ENCODE measurements at places on chromosomes 4 and X.

DNA sequence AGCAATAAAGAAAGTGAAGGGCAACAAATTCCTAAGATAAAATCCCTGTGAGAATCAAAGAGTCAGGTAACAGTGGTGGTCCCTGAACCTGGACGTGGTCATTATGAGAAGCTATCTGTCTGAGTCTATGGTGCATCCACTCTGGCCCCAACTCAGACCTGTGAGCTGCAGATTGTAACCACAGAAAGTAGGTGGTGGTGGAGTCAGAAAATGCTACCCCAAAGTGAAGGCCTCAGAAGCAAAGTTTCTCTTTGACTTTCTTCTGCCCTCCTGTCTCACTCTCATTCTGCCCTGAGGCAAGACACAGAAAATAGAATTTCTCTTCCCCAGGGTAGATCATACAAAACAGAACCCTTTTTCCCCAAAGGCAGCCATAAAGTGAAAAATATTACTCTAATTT lies 84.1 kb upstream of the NEIL3 start:
- no peak for DNase-seq

GRCh38 chrX:27391623-27392022 lies 71.5 kb downstream of the PPP4R3C start:
- no peak for DNase-seq

DNA sequence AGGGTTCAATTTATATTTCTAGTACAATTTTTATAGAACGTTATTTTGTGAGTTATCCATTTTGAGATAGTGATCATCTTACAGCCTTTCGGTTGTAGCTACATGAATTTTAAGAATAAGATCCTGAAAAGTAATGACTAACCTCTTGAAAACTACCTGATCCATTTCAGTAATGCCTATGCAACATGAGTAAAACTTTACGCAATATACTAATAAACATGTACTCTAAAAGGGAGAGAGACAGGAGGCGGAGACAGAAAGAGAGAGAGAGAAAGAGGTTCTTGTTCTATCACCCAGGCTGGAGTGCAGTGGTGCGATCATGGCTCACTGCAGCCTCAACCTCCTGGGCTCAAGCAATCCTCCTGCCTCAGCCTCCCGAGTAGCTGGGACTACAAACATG lies 816.1 kb downstream of the CCSER1 start:
- DNase-seq: no peak

- DNase-seq: no peak
Observed at GRCh38 chr4:8331575-8331955, 62.0 kb downstream of the HTRA3 start.

- DNase-seq: no peak
Observed at GRCh38 chrX:102708900-102709299, 3.3 kb upstream of the GPRASP2 start.

DNA sequence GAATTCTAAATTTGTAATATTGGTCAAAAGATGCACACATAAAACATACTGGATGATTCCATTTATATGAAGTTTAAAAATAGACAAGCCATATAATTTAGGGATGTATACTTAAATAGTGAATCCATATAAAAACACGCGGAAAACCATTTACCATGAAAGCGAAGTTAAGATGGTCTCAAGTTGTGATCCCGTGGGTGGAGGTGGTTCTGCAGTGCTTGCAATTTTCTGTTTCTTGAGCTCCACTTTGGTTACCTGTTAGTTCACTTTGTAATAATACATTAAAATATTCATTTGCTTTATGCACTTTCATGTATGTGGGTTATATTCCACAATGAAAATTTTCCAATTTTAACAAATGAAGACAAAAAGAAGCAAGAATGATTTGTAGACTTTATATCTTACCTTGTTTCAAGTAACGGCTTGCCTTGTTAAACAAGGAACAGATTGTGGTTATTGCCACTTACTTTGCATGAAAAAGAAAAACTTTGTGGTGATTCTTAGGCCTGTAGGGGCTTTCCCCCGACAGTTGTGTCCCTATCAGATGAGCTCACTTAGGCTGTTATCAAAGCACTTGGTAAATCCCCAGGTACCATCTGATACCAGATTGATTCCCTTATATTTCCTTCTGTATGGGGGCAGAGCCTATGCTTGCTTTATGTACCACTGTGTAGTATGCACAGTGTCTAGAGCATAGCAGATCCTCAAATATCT lies 12.2 kb downstream of the UCP1 start:
- no peak for DNase-seq

- DNase-seq: no peak
Observed at GRCh38 chr4:106601519-106601918, 232.9 kb upstream of the GIMD1 start.

DNA sequence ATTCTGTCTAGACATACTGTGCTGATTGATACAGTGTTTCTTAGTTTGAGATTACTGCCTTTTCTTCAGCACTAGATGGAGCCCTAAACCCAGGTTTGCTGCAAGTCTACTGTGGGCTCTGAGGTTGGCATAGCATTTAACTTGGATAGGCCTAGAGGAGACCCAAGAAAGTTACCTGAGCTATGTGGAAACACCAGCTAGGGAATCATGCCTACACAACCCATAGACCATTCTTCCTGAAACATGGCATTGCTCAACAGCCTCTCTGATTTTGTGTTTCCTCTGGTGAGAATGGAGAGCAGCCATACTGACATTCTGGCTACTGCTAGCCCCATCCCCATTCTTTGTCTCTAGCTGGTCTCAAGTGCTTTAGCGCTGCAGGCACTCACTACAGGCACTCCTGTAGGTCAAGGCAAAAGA lies 287.7 kb upstream of the PCDH18 start:
- DNase-seq: no peak

DNA sequence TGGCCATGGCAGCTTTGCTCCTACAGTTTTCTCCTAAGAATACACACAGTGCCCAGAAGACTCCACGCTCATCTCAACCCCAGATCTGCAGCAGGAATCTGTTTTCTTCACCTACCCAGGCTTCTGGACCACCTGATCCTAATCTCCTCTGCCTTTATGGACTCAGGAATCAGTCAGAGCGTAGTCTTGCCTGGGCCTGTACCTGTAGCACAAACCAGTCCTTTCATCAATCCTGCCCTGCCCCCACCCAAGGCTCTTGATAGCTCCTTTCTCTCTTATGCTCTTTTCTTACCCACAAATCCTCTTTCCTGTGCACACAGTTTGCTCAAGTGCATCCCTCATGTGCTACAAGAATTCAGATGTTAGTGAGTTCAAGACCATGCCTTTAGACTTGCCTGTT lies 89.7 kb downstream of the ZNF718 start:
- no peak for DNase-seq
